ENCODE measurements at places on chromosomes 7 and 10.

GRCh38 chr7:41125343-41125742, 577.5 kb downstream of the INHBA start:
- no peak for ATAC-seq

- no peak for ATAC-seq
Observed at GRCh38 chr10:131730771-131731497, 169.9 kb upstream of the PPP2R2D start.

DNA sequence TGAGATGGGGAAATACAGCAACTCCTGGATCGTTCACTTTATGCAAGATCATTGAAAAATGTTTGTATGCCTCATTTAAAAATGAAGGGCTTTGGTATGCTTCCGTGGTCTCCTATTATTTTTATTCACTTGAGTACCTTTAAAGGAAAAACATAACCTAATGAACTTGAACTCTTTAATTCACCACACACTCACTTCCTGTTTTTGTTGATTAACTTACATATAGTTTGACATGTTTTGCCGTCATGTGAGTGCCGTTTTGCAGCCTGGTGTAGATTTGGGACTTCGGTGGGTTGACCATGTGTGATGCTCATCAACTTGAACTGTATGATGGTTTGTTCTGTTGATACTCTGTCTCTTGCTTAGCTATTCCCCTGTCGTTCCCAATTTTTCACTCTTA, 28.9 kb downstream of the CASP7 start:
- ATAC-seq: no peak

- no peak for ATAC-seq
Observed at GRCh38 chr7:157699357-157700013, 362.7 kb downstream of the DNAJB6 start.

- ATAC-seq: no peak
Observed at GRCh38 chr10:2925631-2926030, 141.7 kb upstream of the PFKP start.

DNA sequence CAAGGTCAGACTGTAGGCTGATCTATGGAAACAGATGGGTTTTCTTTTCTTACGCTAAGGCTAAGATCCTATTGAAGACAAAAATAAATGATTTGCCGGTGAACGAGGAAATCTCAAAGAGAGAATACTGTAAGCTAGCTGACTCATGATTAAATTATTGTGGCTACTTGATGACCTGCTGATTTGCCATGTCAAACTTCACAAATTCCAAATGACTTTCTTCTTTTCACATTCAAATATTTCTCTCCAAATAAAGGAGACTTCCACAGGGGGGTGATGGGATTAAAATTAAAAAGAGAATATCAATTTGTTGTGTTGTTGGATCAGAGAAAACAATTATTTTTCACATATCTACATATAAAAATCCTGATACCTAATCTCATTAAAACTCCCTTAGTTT, 860.6 kb upstream of the ZWINT start:
- no peak for ATAC-seq

GRCh38 chr7:87961754-87962153, 27.7 kb downstream of the ADAM22 start:
- no peak for ATAC-seq

GRCh38 chr7:46755120-46756034, 826.5 kb downstream of the TNS3 start:
- ATAC-seq: no peak

Data from stimulated activated memory B cell treated with anti-CD40 and anti-IgM and Interleukin-4, amounts not matched to agents 10 μg/mL and 1 μg/mL and 100 μg/mL, for 72 hours (primary cell).